Activated T-cell treated with anti-CD3 and anti-CD28 coated beads for 1 hour (primary cell): ENCODE measurements at places on chromosomes 11 and 22.

GRCh38 chr22:49156662-49157285, 670.9 kb downstream of the BRD1 start:
- DNase-seq, result no peak

GRCh38 chr22:32904044-32904443, 102.5 kb downstream of the TIMP3 start:
- DNase-seq, result no peak

GRCh38 chr22:47586946-47587345, 824.5 kb downstream of the TBC1D22A start:
- DNase-seq, result no peak

DNA sequence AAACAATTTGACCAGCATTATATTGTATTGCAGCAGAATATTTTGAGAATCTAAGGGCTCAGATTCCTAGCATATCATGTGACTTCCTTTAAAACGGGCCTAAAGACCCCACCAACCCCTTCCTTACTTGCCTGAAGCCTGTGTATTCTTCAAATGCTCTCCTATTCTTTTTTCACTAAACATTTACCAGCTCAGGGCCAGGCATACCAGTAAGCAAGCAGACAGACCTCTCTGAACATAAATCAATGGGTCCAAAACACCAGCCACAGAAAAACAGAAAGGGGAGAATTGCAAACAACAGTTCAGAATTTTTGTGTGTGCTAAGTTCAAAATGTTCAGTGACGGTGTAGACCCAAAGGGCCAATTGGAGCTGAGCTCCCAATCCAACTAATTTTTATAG, 64.8 kb upstream of the TIMP3 start:
- DNase-seq, result no peak

- DNase-seq, result no peak
These were observed 3.0 kb downstream of the CNIH2 start for GRCh38 chr11:66281001-66281400.

DNA sequence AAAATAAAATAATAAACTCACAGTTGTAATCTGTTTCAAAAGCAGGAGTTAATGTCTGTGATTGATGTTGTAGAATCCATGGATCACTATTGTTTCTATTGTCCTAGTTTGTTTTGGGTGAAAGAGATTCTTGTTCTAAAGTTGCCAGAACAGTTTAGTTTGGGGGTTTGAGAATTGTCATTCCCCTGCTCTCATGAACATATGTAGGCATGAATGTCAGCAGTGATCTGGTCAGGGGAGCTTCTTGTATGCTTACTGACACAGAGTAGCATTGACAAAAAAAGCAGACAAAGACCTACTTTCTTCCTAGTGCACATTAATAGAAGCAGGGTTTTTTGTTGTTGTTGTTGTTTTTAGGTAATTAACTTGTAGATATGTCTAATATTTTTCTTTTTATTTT, 38.6 kb downstream of the ARHGAP1 start:
- DNase-seq, result no peak
